ENCODE measurements at places on chromosomes 5 and 9.
A peak's percentile ranks its signal among the peaks of the same experiment; 100 is the strongest.

- no peak for DNase-seq
Observed at GRCh38 chr5:13944560-13945199, at the start of gene DNAH5. TSS of gene DNAH5 (minus strand) at chr5:13944688. CDS start at chr5:13944438, 250 bp downstream.

DNA sequence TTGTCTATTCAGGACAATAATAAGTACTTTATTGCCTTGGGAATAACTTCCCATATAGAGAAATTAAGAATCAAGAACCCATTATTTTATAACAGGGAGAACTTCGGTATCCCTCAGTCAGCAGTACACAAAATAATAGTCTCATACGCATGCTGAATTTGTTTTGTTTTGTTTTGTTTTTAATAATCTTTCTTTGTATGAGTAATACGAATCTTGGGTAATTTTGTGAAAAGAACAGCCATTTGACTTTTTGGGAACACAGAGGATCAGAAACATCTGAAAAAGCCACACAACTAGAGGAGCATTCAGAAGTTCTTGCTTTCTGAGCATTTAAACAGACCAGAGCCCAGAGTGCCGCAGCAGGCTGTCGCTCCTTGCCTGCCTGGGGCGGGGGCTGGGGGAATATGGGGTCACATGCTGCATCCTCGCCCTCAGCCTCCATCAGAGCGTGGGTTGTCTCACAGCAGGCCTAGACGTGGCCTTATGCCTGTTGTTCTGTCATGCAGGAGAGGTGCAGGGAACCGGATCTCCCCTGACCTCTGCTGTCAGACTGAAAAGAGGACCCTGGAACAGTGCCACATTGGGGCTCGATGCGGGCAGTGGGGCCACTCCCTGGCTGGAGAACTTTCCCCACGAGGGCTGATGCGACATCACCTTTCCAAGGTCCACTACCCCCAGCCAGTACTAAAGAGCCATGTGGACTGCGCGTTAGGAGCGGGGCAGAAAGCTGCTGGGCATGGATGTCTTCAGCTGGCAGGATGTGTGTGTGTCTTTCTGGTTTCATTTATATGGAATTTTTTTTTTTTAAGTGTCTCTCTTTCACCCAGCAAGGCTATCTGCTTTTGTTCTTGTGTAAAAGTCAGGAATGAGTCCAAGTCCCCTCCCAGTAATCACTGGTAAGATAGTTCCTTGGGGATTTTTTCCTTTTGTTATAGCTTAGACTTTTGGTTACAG, 133.4 kb upstream of the OTULINL start:
- DNase-seq, result no peak

DNA sequence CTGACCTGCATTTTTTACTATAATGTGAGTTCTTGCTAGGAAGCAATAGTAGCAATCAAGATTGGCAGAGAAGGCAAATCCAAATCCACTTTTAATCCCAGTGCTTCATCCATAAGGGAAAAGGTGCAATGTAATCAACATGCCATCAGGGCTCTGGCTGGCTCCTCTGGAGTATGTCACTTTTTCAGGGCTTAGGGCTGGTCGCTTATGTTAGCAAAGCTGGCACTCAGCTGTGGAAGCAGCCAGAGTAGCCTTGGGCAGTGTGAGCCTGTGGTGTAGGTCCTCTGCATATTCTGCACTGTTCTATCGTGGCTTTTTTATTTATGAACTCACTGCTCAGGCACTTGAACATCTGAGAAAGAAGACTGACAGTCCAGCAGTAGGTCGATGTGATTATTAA, 16.1 kb downstream of the ACTBL2 start:
- DNase-seq, result no peak

GRCh38 chr5:80668016-80668969, 13.5 kb upstream of the DHFR start:
- DNase-seq, result peak; percentile 2

- DNase-seq, result no peak
Observed at GRCh38 chr9:69502671-69503301, 169.4 kb downstream of the APBA1 start.

- DNase-seq, result no peak
Observed at GRCh38 chr5:176593273-176593869, 16.6 kb downstream of the GPRIN1 start.

DNA sequence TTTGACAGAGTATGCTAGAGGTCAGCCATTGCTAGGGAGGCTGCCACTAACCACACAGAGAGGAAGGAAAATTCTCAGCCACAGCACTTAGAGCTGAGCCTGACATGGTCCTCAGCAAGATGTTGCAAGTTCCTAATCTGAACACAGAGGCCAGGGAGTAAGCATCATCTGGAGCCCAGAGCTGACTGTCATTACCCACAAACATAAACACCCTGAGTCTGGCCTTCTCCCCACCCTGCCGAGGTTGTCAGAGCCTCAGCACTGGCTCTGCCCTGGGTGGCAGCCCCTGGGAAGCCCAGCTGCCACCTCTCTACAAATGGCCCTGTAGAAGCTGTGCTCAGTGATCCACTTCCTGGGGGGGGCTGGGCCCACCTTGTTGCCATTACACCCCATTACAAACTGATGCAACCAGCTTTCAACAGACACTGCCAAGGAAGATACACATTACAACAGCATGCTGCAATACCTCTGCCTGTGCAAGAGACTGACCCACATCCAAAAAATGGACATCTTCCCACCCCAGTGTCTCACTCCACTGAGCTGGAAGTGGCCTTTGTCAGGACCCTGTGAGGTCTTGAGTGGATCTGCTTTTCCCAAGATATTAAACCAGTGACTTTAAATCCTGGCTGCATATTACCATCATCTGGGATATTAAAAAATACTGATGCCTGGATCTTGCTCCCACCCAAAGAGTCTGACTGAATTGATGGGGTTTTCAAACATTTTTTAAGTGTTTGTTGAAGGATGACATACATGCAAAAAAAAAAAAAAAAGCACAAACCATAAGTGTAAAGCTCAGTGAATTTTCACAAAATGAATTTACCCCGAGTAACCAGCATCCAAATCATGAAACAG, 33.0 kb downstream of the IRF1 start:
- no peak for DNase-seq

DNA sequence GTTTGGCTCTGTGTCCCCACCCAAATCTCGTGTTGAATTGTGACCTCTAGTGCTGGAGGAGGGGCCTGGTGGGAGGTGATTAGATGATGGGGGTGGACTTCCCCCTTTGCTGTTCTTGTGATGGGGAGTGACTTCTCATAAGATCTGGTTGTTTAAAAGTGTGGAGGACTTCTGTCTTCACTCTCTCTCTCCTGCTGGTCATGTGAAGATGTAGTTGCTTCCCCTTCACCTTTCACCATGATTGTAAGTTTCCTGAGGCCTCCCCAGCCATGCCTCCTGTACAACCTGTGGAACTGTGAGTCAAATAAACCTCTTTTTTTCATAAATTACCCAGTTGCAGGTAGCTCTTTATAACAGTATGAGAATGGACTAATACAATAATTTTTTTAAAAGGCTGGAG, 10.6 kb upstream of the MYO10 start:
- no peak for DNase-seq

GRCh38 chr5:87081511-87082372, 185.9 kb upstream of the RASA1 start:
- no peak for DNase-seq

- no peak for DNase-seq
Observed at GRCh38 chr9:19331877-19332276, 48.2 kb downstream of the RPS6 start.

- DNase-seq, result no peak
Observed at GRCh38 chr5:180098991-180099732, 27.6 kb upstream of the RNF130 start.

DNA sequence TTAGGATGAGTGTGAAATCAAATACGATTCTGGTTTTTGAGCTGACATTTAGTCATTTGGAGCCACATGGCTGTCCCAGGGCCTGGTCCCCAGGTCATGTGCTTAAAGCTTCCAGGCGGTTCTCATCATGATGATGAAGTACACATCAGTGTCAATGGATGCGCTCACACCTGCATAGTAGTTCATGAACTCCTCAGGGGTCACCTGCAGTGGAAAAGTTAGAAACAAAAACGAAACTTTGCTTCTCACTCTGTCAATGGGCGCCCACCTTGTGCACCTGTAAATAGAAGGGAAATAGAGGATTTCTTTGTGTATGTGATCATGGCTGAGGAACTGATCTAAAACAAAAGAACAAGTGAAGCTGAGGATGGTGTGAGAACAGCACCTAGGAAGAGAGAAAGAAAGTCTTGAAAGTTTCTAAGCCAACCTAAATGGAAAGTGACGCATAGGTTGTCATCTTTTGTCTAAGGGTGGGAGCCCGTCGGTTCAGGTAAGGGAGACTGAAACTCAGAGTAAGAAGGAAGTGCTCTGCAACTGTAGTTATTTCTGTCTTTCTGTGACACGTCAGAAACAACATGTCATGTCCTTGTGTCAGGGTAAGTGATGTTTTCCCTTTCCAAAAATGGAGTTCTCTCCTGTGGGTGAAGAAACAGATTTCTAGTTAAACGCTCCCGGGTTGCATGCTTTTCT, 33.8 kb downstream of the CAPSL start:
- DNase-seq, result no peak

GRCh38 chr9:127941062-127941960, 3.7 kb upstream of the DPM2 start:
- DNase-seq, result no peak

DNA sequence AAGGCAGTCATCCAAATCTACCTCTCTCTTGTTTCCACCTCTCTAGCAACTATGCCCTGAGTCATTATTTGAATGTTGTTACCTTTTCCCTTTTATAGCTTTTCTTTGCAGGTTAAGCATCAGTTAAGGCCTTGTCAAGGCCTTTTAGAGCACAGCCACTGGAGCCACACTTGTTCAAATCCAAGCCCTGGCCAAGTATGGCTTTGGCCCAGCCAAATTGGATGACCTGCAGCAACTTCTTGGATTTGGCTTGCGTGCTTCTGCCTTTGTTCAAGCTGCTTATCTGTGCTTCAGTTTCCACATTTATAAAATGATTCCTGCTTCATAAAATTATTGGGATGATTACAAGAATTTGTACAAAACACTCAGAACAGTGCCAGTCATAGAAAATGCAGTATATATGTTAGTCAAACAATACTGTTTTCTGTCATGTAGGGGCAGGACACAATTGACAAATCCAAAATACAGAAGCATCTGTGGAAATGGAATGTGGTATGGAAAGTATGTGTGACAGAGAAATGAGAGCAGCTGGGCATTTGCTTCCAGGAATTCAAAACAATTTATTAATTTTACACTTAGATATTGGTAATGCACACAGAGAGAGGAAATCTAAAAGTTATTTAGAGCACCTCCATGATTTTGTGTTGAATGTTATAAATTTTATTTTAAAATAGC, 17.9 kb upstream of the RLN1 start:
- no peak for DNase-seq

DNA sequence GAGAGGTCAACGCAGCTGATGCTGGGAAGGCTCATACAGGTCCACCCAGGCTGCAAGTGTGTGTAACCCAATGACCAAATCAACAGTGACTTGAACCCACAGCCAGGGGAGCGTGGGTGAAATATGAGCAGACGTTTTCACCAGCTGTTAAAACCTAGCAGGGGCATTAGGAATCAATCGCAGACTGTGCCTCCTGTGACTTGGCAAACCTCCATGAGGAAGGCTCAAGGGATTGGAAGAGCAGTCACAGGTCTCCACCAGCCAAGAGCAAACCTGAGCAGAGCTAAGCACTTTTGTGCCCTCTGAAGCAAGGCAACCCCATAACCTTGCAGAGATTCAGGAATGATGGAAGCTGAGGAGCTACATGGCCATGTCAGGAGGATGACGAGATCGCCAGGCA, 25.5 kb downstream of the INSYN2B start:
- DNase-seq, result no peak

- DNase-seq, result no peak
Observed at GRCh38 chr9:27347889-27348288, 50.9 kb upstream of the EQTN start.

DNA sequence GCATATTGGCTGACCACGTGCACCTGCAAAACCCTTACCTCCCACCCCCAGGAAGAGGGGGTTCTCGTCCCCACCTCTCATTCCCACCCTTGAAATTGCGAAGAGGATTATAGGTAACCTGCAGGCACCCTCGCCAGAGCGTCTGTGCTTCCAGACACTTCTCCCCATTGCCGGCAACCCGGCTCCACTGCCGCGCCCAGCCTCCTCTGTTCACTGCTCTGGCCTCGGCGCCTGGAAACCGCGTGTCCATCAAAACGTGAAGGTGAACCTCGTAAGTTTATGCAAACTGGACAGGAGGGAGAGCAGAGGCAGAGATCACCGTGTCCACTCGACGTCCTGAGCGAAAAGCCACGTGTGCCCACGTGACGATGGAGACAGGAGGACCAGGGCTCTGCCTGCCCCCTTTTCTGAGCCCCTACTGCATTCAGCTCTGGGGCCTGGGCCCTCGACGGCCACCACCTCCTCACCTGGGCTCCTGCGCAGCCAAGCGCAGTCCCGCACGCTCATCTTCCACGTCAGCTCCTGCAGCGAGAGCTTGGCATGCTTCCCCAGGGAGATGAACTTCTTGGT, 1.9 kb downstream of the TERT start:
- no peak for DNase-seq

DNA sequence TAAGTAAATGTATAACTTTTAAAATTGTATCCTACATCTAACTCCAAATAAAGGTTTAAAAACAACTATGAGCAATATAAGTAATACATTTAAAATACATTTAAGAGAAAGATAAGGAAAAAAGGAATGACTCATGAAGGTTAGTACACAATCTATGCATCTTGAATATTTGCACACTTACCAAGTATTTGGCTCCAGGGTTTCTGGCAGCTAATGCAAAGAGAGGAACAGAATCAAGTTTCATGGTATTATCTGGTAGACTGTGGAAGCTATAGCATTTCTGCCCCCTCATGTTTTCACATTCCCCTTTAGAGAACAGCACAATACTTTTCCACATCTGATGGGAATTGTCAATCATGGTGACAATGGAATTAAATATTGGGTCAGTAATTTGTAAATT, 132.1 kb downstream of the COX7C start:
- no peak for DNase-seq

GRCh38 chr9:137354153-137354844, 52.2 kb upstream of the NRARP start:
- DNase-seq, result no peak

DNA sequence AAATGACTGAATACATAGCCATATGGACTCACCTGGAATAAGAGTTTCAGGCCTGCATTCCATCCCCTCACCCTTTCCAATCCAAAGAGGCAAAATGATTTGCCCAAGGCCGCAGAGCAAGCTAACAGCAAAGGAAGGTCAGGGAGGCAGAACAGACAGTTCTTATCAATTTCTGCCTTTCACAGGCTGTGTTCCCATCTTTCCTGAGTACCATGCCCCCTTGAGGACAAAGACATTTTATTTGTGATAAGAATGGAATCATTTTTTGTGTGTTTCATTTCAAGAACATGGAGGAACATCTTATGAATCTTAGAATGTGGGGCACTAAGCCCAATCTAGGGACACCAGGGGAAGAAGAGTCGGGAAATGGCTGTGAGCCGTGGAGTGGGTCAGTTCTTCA, 13.9 kb downstream of the LHFPL2 start:
- DNase-seq, result no peak

Data from nucleus accumbens (tissue), 56 donors.